ENCODE measurements at places on chromosomes 13 and 19. TPM values are rescaled to one million over a fixed set of nuclear protein-coding genes. Genes with fewer than 3 reads are reported as not detected.

ATP4A gene
- polyA plus RNA-seq = not detected

DNA sequence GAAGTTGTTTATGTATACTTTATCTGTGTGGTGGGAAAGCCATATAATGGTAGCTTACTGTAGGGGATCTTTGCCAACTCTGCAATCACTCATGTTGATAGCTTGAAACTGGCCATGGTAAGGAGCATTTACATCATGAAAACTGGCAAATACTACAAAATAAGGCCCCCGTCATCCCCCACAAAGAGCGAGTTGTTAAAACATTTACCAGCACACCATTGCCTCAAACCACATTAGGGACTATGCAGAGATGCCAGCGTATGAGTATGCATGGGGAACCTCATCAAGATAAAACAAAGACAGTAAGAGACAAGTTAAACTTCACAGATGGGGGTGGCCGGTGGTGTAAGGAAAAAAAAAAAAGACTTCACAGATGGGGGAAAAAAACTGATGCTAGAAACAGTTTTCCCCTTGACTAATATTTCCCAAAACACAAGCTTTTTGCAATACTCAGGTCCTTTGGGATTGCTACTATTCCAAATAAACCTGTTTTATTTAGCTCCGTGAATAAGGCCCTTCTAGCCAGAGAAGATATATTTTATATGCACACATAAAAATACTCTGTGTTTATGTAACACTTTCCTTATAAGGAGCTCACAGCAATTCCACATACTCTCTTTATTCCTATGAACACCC is 70.6 kb upstream of the SERP2 start:
- no peak for DNase-seq

GRCh38 chr19:57088133-57088532 is 31.7 kb upstream of the USP29 start:
- no peak for DNase-seq

ZNF439 gene
- 18.5 TPM for polyA plus RNA-seq

COL5A3 gene
- polyA plus RNA-seq = 5.7 TPM

ZNF486 gene
- 26.6 TPM for polyA plus RNA-seq
